Naive thymus-derived CD4-positive, alpha-beta T cell (primary cell): ENCODE measurements at places on chromosomes 4 and X. TPM values are rescaled to one million over a fixed set of nuclear protein-coding genes. Genes with fewer than 3 reads are reported as not detected.
A peak's percentile ranks its signal among the peaks of the same experiment; 100 is the strongest.

Gene GAGE12F
- not detected for polyA plus RNA-seq

- DNase-seq: no peak
Observed at GRCh38 chr4:57100979-57101651, 9.1 kb downstream of the IGFBP7 start.

Gene COL4A6
- polyA plus RNA-seq: not detected

DNA sequence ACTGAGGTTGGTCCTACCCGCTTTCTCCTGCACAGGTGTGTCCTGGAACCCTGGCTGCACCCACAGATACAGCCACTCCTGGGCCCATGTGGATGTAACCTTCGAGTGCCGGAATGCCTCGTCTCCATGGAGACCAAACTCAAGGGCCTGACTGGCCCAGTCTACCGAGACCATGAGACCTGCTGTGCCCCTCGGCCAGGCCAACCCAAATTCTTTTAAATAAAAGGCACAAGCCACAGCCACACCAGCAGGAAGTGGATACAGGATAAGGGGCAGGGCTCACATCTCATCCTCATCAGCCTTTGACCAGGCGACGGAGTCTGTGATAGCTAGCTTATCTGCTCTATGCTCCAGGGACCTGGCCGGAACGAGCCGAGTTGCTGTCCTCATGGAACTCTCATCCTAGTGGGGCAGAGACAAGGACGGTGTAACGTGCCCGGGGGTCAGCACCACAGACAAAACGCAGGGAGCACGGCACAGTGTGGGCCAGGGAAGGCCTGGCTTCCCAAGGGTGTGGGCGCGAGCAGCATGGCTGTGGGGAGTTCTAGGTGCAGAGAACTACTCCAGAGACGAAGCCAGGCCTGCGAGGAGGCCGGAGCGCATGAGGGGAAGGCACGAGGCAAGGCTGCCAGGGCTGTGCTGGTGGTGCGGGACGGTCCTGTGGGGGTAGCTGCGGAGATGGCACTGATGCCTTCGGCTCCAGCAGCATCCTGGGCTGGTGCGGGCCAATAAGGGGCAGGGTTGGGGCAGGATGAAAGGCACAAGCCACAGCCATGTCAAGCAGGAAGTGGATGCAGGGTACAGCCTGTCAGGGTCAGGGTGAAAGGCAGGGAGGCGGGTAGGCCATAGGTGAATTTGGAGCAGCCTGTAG lies 22.7 kb downstream of the NOP14 start:
- no peak for DNase-seq

Gene OPN1LW
- polyA plus RNA-seq: not detected

GRCh38 chrX:38774249-38774648 lies 27.0 kb upstream of the MID1IP1 start:
- DNase-seq: no peak

Gene ZCCHC18
- polyA plus RNA-seq: 0.83 TPM

DNA sequence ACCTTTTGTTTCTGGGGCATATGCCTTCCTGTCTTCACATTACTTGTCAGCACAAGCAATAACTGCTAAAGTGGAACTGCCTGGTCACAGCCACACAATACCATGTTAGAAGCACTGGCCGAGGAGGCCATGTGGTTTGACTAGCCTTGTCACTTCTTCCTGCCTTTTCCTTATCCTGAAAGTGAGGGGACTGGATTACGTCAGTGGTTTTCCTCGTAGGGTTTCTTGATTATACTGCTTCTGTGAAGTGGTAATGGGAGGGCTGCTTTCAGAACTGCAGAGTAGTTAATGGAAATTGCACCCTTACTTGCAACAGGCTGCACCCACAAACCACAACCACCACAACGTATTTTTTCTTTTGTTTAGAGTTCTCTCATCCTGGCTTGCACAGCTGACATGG lies 26.6 kb downstream of the ZRSR2 start:
- DNase-seq: peak; percentile 43

DNA sequence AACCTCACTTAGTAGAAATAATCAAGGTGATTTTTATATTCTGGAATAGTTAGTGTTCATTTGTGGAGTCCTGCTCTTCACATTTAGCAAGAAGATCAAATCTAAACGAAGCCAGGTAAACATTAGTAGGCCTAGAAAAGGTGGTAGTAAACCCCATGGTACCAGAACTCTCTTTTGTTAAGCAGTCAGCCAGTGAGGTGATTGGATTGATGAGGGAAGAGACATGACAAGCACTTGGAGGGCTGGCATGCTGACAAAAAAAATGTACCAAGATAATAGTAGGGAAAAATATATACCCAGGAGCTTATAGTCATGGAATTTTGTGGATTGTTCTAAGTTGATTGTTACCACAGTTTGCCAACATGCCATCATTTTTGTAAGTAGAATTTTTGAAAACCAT lies 163.8 kb downstream of the BANK1 start:
- no peak for DNase-seq

Gene DSPP
- polyA plus RNA-seq: not detected

DNA sequence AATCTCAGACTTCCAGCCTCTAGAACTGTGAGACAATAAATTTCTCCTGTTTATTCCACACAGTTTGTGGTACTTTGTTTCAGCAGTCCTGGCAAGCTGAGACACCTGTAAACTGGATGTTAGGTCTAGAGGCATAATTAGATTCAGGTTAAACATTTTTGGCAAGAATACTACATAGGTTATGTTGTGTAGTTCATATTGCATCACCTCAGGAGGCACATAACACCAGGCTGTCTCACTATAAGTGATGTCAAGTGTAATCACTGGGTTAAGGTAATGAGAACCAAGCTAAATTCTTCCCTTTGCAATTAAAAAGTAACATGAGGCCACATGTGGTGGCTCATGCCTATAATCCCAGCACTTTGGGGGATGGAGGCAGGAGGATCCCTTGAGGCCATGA lies 214.2 kb downstream of the ZNF674 start:
- DNase-seq: no peak
